ENCODE measurements at places on chromosomes 3 and 15.

DNA sequence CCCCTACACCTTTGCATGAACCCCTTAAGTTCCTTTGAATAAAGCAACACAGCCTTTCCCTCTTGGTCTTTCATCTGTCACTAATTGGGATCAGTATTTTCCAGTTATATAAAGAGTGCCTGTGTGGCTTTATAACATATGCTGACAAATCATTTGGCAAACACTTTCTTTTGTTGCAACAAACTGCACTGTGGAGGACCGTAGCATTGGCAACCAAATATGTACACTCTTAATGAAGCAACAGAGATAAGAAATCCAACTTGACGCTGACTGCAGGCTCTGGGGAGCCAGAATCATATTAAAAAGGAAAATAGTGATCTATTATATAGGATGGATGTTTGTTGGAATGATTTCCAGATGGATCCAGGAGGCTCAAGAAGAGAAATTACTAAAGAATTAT is 120.1 kb upstream of the PRICKLE2 start:
- DNase-seq = no peak

- DNase-seq = no peak
Observed at GRCh38 chr3:173709026-173709425, 311.5 kb downstream of the NLGN1 start.

GRCh38 chr3:23785882-23786281 is 19.9 kb upstream of the UBE2E1 start:
- DNase-seq = no peak

DNA sequence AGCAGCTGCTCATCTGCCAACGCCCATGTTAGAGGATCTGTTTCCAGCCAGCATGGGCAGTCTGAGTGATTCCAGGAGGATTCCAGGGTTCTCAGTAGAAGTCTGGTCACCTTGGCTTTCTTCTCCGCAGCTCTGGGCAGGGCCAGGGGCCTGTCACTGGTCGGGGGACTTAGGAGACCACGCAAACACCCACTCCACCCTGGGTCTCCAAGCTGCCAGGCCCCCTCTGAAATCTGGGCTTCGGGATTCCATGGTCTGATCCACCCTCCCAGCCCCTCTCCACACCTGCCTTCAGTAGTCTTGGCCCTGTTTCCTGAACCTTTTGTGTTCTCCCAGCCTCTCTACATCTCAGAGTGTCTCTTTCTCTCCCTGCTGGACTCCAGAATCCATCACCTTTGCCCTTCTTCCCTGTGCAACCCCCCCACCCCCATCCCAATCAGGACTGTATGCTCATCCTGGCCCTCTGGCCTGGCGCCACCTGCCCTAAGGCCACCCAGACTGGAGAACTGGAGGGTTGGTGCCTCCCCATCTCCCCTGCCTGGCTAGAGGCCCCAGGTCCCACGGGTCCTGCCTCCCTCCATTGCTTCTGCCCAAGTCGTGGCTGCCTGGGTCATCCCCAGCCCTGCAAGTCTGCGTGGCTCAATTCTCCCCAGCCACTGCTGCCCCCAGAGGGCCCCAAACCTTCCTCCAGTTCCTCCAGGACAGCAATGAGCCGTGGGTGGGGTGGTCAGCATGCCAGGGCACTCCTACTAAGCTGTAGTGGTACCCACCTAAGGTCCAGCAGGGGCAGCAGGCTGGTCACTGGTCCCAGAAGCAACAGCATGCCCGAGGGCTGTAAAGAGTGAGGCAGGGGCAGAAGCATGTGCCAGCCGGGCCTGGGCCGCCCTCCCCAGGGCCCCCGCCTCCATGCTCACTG is 102.8 kb downstream of the TBC1D2B start:
- DNase-seq = no peak

- DNase-seq = no peak
Observed at GRCh38 chr15:41944313-41944940, 27.9 kb downstream of the EHD4 start.

- no peak for DNase-seq
Observed at GRCh38 chr3:38992117-38992760, 59.5 kb downstream of the SCN11A start.

DNA sequence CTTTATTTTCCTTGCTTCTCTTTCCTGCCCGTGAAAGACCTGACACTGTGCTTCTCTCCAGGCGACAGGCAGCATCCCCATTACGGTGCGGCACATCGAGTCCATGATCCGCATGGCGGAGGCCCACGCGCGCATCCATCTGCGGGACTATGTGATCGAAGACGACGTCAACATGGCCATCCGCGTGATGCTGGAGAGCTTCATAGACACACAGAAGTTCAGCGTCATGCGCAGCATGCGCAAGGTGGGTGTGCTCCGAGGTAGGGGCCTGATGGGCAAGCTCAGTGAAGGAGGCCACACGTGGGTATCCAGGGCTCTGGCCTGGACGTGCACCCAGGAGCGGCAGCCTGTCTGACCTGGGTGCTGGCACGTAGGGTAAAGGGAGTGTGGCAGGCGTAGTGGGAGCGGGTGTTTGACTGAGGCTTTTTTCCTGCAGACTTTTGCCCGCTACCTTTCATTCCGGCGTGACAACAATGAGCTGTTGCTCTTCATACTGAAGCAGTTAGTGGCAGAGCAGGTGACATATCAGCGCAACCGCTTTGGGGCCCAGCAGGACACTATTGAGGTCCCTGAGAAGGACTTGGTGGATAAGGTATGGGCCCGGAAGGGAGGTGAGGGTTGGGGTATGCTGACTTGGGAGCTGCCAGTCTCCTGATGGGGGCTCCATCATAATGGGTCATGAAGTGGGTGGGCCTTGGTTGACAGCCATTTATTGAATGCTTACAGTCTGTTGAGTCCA is 8.2 kb upstream of the PODXL2 start:
- DNase-seq = no peak

GRCh38 chr3:72660270-72661114 is 187.8 kb downstream of the SHQ1 start:
- no peak for DNase-seq

DNA sequence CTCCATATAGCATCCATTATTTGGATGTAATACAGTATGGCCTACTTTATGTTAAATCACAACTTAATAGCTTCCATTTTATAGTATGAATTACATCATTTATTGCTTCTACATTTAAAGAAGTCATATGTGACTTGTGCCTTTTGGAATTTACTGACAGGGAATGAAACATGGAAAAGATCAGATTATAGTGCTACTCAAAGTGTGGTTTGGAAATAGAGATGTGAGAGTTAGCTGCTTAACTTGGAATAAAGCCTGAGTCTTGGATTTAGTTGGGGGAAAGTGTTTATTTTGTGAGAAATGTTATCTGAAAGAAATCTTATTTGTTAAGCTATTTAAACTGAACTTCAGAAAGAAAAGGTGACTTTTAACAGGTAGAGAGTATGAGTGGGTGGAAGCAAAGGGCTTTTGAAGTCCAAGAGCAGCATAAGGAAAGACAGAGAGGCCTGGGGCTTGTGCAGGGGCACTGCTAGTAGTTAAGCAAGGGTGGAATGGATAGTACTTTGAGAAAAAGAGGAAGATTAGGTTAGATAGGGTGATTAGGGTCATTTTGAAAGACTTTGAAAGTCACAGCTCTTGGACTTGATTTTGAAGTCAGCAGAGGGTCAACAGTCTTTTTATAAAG is 60.5 kb downstream of the SLMAP start:
- DNase-seq = no peak

DNA sequence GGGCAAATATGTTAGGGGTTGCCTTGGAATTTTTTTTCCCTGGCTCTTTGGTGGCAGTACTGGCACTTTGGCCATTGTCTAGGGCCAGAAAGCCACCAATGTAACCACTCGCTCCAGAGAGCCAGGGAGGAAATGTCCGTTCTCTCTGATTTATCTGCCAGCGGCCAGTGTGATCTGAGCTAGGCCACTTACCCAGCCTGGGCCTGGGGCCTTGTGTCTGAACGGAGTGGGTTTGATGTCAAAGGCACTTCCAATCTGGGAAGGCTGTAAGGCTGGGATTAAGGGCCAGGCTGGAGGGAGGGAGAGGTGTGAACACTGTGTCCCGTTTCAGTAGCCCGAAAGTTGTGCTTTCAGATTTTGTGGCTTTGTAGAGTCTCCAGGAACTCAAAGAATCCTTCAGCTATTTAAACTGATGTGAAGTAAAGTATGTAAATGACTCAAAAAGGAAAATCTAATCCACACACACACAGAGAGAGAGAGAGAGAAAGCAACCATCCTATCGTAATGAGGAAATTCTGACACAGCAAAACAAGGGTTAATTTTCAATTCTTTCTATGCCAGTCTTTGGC is 271.0 kb downstream of the PDZRN3 start:
- no peak for DNase-seq

DNA sequence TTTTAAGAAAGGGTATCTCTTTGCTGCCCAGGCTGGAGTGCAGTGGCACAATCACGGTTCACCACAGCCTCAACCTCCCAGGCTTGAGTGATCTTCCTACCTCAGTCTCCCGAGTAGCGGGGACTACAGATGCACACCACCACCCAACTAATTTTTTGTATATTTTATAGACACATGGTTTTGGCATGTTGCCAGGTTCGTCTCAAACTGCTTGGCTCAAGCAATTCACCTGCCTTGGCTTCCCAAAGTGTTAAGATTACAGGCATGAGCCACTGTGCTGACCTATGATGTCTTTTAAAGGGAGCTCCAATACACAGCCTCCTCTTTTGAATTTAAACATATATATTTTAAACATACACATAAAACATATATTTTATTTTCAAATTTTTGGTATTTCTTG is 60.9 kb downstream of the SLC9C1 start:
- DNase-seq = no peak

- no peak for DNase-seq
Observed at GRCh38 chr3:15064299-15064834, 748 bp downstream of the MRPS25 start.

DNA sequence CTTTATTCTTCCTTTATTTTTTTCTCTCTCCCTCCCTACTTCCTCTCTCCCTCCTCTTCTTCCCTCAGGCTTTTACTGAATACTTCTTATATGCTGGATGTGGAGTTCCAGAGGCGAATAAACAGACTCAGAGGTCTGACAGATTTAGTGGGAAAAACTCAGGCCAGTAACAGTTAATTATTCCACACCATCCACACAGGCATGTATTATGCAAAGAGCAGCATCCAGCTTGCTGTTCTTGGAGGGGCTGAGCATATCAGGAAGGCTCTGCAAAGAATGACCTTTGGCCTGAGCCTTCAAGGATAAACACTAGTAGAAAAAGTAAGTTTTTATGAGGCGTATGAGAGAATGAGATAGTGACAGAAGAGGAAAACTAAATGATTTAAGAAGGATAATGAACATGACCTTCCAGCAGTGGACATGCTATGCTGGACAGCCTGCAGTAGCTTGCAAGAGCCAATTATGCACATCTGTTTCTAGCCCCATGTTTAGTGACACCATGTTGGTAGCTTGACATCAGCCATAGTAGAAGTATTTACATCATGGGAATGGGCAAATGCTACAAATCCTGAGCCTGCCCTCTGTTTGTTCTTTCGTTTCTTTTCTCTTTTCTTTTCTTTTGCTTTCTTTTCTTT is 387.4 kb downstream of the EPHB1 start:
- DNase-seq = no peak

- DNase-seq = no peak
Observed at GRCh38 chr15:101578443-101578894, 73.7 kb downstream of the TM2D3 start.

- DNase-seq = no peak
Observed at GRCh38 chr3:151227266-151227806, 24.3 kb upstream of the GPR171 start.

DNA sequence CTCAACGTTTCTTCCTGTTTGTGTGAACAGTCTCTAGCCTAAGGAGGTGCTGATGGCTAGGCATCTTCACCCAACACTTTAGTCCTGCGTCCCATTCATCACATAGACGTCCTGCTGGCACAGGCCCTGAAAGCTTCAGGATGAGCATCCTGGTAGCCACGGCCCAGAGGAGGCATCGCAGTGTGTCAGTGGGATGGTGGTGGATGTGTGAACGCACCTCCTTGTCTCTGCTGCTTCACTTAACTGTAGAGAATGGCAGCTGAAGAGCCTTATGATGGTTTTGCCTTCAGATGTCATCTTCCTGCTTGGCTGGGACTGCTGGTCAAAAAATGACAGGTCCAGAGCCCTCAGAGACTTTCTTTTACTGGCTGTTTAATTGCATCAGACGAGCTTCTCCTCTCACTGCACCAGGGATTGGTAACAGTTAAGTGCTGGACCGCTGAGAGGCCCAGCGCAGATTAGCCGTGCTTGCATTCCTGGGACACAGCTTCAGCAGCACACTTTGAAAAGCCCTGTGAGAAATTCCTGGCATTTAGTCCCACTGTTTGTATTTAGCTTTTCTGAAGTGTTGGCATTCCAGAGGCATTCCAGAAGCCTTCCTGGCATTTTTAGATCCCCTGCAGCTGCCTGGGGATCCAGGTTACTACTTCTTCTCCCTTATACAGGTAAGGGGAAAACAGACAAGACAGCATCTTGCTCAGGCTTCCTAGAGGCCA is 132.4 kb upstream of the PLXNA1 start:
- no peak for DNase-seq

DNA sequence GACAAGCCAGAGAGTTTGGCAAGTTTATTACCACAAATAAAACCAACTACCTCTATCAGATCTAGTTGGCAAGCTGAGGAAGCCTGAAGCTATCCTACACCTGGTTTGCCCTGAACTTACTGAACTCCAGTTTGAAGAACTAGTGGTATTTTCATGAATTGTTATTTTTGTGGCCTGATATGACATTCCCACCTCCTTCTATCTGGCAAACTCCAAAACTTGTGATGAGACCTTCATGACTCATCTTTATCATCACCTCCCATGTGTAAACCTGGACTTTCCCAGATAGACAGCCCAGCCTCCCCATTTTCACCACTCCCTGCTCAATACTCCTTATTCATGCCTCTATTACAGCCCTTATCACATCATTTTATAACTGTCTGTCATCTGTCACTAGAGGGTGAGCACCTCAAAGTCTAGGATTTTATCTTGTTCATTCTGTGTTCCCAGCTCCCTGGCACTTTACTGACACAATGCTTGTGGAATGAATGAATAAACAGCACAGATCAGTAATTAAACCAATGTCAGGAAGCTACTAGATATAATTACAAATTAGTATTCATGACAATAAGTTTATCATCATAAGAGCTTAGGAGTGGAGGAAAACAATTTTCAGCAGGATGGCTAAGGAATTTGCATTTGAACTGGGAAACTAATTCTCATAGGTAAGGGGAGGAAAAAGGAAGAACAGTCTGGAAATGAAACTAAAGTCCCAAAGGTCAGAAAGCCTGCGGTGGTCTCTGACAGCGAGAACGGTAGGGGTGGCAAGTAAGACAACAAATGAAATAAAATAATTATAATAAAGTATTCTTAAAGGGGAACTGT is 13.2 kb upstream of the TRANK1 start:
- no peak for DNase-seq

DNA sequence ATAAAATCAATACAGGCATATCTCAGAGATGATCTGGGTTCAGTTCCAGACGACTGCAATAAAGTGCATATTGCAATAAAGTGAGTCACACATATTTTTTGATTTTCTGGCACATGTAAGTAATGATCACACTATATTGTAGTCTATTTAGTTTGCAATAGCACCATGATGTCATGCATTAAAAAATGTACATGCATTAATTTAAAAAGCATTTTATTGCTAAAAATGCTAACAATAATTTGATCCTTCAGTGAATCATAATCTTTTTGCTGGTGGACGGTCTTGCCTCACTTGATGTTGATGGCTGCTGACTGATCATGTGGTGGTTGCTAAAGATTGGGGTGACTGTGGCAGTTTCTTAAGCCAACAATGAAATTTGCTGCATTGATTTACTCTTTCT is 511.1 kb downstream of the OTOL1 start:
- DNase-seq = no peak

- no peak for DNase-seq
Observed at GRCh38 chr3:37511463-37511920, 337.1 kb upstream of the LRRFIP2 start.

Data from CD4-positive, alpha-beta T cell (primary cell).